ENCODE measurements at places on chromosomes 2 and 18.

- no peak for DNase-seq
Measured at GRCh38 chr2:46306988-46307655, 9.9 kb downstream of the EPAS1 start.

DNA sequence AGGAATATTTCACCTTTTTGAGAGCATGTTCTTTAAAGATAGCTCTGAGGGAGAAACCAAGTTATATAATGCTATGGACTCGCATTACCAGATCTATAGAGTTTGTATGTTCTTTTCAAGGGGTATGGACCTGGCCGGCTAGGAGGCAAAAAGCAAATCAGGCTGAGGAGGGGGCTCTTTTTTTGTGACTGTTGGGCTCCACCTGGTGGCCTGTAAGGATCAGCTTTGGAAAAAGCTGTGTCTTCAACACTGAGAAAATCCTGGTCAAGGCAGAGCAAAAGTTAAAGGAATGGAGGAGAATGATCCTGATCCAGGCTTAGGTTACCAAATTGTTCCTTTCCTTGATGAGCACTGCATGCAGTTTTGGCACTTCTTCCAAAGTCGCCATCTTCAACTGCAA lies 180.5 kb downstream of the DIS3L2 start:
- peak; percentile 27 for DNase-seq

DNA sequence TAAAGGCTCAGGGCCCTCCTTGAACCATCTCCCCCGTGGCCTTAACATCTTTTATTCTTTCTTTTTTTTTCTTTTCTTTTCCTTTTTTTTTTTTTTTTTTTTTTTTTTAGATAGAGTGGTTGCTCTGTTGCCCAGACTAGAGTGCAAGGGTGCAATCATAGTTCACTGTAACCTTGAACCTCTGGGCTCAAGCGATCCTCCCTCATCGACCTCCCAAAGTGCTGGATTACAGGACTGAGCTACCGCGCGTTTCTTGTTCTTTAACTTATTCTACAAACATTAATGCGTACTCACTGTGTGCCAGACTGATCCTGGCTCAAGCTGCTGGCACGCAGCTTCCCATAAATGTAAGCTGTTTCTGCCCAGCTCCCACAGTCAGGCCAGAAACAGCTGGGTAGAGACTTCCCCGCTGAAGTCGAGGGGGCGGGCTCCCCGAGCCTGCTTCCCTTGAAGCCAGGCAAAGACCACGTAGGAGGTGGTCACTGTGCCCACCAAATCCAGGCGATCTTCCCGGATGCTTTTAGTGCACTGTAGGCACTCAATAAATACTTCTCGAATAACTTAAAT lies 29.2 kb upstream of the ATP6V1B1 start:
- DNase-seq: no peak

DNA sequence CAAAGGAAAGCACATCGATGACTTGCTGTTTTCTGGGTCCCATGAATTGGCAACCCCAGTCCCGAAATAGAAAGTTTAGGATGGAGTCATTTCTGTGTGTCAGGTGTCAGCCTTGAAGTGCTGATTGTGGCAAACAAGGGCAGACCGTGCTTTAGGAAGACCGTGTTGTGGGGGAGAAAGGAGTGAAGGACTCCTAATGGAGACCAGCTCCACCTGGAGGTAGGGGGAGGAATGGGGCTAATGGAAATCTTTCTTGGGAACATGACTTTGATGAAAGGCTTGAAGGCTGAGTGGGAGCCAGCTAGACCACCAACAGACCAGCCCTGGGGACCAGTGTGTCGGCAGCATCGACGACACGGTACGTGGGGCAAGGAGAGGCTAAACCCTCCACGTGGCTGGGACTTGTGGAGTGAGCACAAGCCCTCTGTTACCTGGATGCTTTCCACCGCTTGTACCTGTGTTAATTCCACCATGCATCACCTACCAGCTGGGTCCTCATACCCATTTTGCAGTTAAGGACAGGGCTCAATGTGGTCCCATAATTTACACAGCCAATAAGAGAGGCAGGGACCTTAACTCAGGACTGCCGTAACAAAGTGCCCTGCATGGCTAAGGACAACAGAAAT lies 104.2 kb downstream of the SH3BP4 start:
- DNase-seq: peak; percentile 24

GRCh38 chr2:114222344-114222743 lies 220.1 kb upstream of the DPP10 start:
- no peak for DNase-seq

DNA sequence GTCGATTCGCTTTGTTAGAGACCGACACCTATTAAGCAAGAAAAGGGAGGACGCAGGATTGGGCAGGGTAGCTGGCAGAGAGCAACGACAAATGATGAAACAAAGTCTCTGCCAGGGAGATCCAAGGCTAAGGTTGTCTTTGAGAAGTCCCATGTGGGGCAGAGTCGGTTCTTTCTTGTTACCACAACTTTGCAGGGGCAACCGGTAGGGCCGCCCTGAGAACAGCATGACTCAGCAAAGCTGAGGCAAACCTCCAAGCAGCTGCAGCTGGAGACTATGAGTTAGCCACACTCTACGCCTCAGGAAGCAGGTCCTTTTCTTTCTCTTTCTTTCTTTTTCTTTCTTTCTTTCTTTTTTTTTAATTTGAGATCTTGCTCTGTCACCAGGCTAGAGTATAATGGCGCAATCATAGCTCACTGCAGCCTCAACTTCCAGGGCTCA lies 452.3 kb upstream of the ID2 start:
- DNase-seq: peak; percentile 56

GRCh38 chr2:119293254-119293653 lies 69.6 kb downstream of the STEAP3 start:
- peak; percentile 22 for DNase-seq

DNA sequence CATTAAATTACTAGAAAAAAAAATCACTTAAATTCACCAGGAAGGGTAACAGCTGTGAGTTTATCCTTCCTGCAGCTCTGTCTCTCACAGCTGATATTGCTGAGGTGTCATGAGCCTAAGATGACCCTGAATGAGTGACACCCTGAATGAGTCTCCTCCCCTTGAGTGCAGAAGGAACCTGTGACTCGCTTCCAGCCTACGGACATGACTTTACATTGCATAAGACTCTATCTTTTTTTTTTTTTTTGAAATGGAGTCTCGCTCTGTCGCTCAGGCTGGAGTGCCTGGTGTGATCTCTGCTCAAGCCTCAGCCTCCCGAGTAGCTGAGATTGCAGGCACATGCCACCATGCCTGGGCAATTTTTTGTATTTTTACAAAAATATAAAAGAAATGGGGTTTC lies 14.1 kb downstream of the MRO start:
- DNase-seq: no peak

DNA sequence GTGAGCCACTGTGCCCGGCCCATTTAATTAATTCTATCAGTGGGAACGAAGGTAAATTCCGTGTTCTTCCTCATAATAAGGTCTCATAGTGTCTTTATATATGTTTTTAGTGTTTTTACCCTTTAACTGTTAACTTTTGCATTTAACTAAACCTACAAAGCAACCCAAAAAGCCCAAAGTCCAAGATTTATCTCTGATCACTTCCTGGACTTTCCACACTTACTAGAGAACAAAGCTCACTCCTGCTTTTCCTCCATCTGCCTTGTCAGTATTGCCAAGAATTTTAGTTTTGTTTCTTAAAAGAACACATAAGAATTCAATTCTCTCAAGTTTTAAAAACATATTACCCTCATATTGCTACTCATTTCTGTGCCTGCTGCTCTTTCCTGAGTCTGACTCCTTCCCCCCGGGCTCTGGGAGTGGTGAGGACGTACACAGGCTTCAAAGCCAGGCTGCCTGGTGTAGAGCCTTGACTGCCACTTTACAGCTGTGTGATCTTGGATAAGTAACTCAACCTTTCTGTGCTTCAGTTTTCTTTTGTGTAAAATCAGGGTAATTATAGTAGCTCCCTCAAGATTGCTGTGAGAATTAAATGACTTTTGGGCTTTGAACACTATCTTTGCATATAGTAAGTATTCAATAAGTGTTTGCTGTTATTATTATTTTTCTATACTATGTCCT lies 24.9 kb upstream of the GPR155 start:
- DNase-seq: no peak

GRCh38 chr2:77649856-77650255 lies 127.7 kb upstream of the LRRTM4 start:
- no peak for DNase-seq

GRCh38 chr2:100390001-100390940 lies 27.2 kb downstream of the CHST10 start:
- DNase-seq: no peak
